ENCODE measurements at places on chromosomes 4 and X. TPM values are rescaled to one million over a fixed set of nuclear protein-coding genes. Genes with fewer than 3 reads are reported as not detected.

GRCh38 chr4:173498023-173498422, 32.0 kb downstream of the HAND2 start:
- H3K36me3 ChIP-seq, result peaks cover 2% of the 10 kb centered on the region
- H3K4me3 ChIP-seq, result no peak overlapping the region
- peaks cover 13% of the 10 kb centered on the region for H3K4me1 ChIP-seq
- no peak for DNase-seq
- H3K27ac ChIP-seq, result no peak overlapping the region

DNA sequence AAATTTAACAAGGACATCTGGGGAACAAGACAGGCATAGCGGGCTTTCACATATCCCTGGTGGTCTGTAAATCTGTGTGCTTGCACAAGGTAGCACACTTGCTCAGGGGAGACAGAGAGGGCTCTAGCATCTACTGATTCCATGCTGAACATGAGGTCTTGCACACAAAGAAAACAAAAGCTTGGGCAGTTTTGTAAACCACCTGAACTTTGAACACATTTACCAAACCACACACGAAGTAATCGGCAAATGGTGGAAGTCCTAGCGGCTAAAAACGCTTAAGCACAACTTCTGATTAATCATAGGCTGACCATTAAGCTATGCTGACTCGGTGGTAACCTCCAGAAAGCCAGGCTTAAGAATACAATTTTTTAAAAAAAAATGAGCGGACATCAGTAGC, 52.8 kb downstream of the AKAP4 start:
- no peak overlapping the region for H3K27ac ChIP-seq
- H3K4me1 ChIP-seq, result no peaks in the 10 kb centered on the region
- no peaks in the 10 kb centered on the region for H3K27me3 ChIP-seq
- DNase-seq, result no peak
- H3K4me3 ChIP-seq, result no peak overlapping the region

- no peak overlapping the region for H3K27ac ChIP-seq
- no peaks in the 10 kb centered on the region for H3K36me3 ChIP-seq
- H3K4me3 ChIP-seq, result no peak overlapping the region
Observed at GRCh38 chr4:169225058-169225751, 45.6 kb downstream of the SH3RF1 start.

DNA sequence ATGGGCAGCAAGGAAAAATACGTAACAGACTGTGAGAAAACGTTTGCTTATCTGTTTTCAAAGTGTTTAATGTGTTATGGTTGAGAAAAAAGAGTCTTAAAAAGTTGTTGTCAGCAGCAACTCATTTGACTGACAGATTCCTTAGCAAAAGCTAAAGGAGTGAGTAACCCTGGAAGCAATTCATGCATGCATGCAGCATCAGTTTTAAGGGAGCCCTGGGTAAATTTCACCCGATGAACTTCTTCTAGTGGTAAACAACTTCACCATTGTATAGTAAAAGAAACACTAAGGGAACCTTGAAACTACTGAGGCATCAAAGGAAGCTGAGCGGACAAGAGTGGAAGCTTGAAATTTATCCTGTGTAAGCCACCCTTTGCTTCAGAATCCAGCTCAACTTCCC, 583.2 kb upstream of the INTU start:
- H3K4me1 ChIP-seq, result no peaks in the 10 kb centered on the region
- H3K36me3 ChIP-seq, result no peaks in the 10 kb centered on the region
- no peak overlapping the region for H3K27ac ChIP-seq
- no peak overlapping the region for H3K4me3 ChIP-seq
- no peaks in the 10 kb centered on the region for H3K27me3 ChIP-seq

DNA sequence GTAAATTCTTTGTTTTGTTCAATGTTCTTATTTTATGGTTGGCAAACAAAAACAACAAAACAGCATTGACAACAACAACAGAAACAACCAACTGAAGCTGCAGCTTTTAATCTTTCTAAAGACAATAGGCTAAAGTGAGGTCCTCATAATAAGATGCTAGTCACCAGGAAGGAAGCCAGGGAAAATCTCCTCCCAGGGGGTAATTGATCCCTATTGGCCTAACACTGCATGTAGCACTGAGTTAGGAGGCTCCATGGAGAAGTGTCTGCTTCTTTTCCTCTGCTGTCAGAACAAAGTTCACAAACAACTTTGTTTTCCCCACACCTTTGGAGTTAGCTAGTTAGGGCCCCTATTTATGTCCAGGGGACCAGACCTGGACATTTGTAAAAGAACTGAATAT, 4.7 kb upstream of the LRAT start:
- no peak overlapping the region for H3K4me3 ChIP-seq
- DNase-seq, result no peak
- H3K36me3 ChIP-seq, result no peaks in the 10 kb centered on the region
- peaks cover 58% of the 10 kb centered on the region for H3K27me3 ChIP-seq

GRCh38 chrX:31298916-31299315, 227.1 kb upstream of the FTHL17 start:
- no peaks in the 10 kb centered on the region for H3K27me3 ChIP-seq
- H3K4me1 ChIP-seq, result no peaks in the 10 kb centered on the region
- no peaks in the 10 kb centered on the region for H3K36me3 ChIP-seq
- H3K4me3 ChIP-seq, result no peak overlapping the region
- DNase-seq, result no peak
- no peak overlapping the region for H3K27ac ChIP-seq

GRCh38 chr4:53489279-53489889, 101.9 kb downstream of the LNX1 start:
- H3K27me3 ChIP-seq, result peaks cover 31% of the 10 kb centered on the region
- no peak overlapping the region for H3K4me3 ChIP-seq
- no peak for DNase-seq
- H3K27ac ChIP-seq, result no peak overlapping the region
- H3K36me3 ChIP-seq, result no peaks in the 10 kb centered on the region

GRCh38 chr4:89767924-89768323, 69.0 kb downstream of the SNCA start:
- H3K27ac ChIP-seq, result no peak overlapping the region
- peaks cover 7% of the 10 kb centered on the region for H3K27me3 ChIP-seq
- H3K36me3 ChIP-seq, result no peaks in the 10 kb centered on the region
- DNase-seq, result no peak
- H3K4me1 ChIP-seq, result no peaks in the 10 kb centered on the region
- H3K4me3 ChIP-seq, result no peak overlapping the region

DNA sequence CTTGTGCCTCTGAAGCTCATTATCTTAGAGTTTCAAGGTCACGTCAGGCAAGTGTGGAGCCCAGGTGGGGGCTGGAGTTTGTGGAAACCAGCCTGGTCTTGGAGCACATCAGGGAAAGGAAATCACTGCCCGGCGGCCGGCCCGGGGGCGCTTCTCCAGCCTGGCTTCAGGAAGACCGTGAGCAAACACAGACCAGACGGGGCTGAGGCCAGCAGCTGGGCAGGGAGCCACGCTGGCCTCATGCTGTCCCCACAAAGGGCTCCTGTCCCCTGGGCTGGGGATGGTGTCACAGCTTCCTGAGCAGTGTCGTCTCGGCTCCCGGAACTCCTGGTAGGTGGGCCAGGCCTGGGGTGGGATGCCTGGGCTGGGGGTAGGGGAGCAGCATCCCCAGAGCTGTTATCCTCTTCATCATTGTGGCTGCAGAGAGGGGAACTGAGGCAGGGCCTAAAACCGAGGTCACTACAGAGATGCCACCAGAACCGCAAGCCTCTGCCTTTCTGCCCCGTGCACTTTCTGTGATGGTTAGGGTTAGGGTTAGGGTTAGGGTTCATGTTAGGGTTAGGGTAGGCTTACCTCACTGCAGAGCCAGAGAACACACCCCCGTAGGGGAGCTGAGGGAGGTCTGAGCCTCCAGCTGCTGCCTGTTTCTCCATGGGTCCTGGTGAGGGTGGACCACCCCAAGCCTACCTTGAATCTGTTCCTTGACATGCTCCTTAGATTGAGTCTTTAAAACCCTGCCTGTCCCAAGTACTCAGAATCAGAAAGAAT, 77.5 kb downstream of the HTRA3 start:
- H3K27me3 ChIP-seq, result no peaks in the 10 kb centered on the region
- H3K27ac ChIP-seq, result no peak overlapping the region
- no peak overlapping the region for H3K4me3 ChIP-seq
- no peak for DNase-seq
- H3K36me3 ChIP-seq, result no peaks in the 10 kb centered on the region

GRCh38 chrX:130623518-130623917, 221.7 kb downstream of the RBMX2 start:
- no peak overlapping the region for H3K4me3 ChIP-seq
- no peak for DNase-seq
- no peaks in the 10 kb centered on the region for H3K27me3 ChIP-seq
- H3K36me3 ChIP-seq, result no peaks in the 10 kb centered on the region
- no peaks in the 10 kb centered on the region for H3K4me1 ChIP-seq
- H3K27ac ChIP-seq, result no peak overlapping the region

- H3K4me1 ChIP-seq, result peaks cover 6% of the 10 kb centered on the region
- no peaks in the 10 kb centered on the region for H3K36me3 ChIP-seq
- DNase-seq, result no peak
- H3K27ac ChIP-seq, result no peak overlapping the region
Observed at GRCh38 chrX:46325312-46325877, 219.8 kb downstream of the ZNF674 start.

DNA sequence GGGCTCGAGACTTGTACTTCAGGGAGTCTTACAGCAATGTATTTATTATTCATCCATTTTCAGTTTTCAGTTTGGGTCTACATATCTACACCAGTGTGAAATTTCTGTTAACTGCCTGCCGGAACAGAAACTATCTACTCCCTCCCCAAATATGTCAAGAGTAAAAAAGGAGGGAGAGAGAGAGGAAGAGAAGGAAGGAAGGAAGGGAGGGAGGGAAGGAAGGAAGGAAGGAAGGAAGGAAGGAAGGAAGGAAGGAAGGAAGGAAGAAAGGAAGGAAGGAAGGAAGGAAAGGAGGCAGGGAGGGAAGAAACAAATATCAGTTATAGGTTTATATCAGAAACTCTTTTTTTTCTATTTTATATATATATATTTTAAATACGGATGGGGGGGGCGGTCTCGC, 12.6 kb downstream of the RPL39 start:
- H3K4me1 ChIP-seq, result peaks cover 26% of the 10 kb centered on the region
- no peaks in the 10 kb centered on the region for H3K27me3 ChIP-seq
- DNase-seq, result no peak
- no peak overlapping the region for H3K27ac ChIP-seq
- no peak overlapping the region for H3K4me3 ChIP-seq

DNA sequence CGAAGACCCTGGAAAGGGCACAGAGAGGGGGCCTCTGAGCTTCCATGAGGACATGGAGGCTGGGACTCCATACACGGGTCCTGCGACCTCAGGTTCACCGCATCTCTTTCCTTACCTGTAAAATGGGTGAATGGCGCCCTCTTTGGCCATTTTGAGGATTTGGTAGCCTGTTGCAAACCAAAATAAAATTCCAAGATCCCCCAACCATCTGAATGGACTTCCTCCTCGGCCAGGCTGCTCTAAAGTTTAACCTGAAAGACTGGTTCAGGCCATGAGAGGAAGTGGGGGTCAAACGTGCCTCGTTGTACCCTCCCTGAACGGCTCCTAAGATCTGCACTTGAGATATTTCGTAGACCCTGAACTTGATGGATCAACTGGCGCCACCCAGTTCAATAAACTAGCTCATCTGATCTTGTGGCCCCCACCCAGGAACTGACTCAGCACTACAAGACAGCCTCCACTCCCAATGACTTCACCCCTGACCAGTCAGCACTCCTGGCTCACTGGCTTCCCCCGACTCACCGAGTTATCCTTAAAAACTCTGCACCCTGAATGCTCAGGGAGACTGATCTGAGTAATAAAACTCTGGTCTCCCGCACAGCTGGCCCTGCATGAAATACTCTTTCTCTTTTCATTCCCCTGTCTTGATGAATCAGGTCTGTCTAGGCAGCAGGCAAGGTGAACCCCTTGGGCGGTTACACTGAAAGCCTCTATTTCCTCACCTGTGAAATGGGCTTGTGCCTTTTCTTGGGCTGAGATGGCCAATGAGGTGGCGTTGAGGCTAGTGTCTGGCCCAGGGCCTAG, 32.9 kb upstream of the GPR78 start:
- DNase-seq, result no peak
- no peaks in the 10 kb centered on the region for H3K4me1 ChIP-seq
- H3K27ac ChIP-seq, result no peak overlapping the region
- H3K27me3 ChIP-seq, result no peaks in the 10 kb centered on the region
- H3K4me3 ChIP-seq, result no peak overlapping the region
- H3K36me3 ChIP-seq, result no peaks in the 10 kb centered on the region

DNA sequence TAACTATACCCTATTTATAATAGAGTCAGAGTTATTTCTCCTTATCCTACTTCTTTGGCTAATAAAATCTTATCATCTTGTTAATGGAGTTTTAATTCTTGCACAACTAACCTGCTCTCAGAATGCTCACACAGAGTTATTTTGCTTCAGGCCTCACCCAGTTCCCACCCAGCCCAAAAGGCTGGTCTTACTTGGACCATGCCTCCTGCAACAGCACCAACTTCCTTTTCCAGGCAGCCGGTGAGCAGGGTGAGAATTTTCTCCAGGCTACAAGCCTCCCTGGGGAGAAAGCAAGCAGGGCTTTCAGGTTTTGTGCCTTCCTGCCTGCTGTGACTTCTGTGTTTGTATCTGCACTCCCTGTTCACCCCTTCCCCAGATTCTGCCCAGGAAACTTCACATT, 29.1 kb upstream of the BANK1 start:
- H3K27ac ChIP-seq, result no peak overlapping the region
- no peaks in the 10 kb centered on the region for H3K36me3 ChIP-seq
- no peaks in the 10 kb centered on the region for H3K4me1 ChIP-seq

GRCh38 chr4:177177541-177178081, 132.1 kb upstream of the NEIL3 start:
- no peak overlapping the region for H3K27ac ChIP-seq
- DNase-seq, result no peak
- H3K4me1 ChIP-seq, result no peaks in the 10 kb centered on the region
- no peaks in the 10 kb centered on the region for H3K27me3 ChIP-seq

DNA sequence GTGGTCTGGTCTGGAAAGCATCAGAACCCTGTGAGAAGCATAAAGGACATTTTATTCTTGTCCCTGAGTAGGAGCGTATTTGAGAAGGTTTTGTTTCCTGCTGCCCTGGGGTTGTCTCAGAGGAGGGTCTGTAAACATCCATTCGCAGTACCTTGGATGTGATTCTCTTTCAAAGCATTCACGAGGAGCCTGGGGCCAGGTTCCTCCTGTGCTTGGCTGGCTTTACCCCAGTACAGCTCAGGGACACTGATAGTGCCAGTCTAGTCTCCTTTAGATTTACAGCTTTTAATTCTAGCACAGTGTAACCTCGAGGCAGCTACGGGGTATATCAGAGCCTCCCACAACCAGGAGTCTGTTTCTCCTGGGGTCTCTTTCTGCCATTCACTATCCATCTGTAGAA, 2.7 kb downstream of the CLRN2 start:
- no peak overlapping the region for H3K4me3 ChIP-seq
- H3K36me3 ChIP-seq, result no peaks in the 10 kb centered on the region
- H3K27me3 ChIP-seq, result peaks cover 45% of the 10 kb centered on the region

The TMEM175 gene
- total RNA-seq, result 23.4 TPM

The GPR173 gene
- total RNA-seq, result 0.20 TPM

The ARHGAP24 gene
- total RNA-seq, result not detected

The MAGEA1 gene
- total RNA-seq, result not detected

The IQCM gene
- not detected for total RNA-seq

The SLC26A1 gene
- total RNA-seq, result not detected

The NCAPG gene
- total RNA-seq, result 87.5 TPM

The KLHL13 gene
- 0.09 TPM for total RNA-seq

The MGARP gene
- 0.20 TPM for total RNA-seq

All from activated CD8-positive, alpha-beta memory T cell treated with anti-CD3 and anti-CD28 coated beads, Interleukin-2, amount 10 ng/mL, durations not matched to agents 7 days and 5 days (primary cell).